Activated naive CD8-positive, alpha-beta T cell treated with anti-CD3 and anti-CD28 coated beads, Interleukin-2, amount 10 ng/mL, durations not matched to agents 7 days and 5 days (primary cell): ENCODE measurements at places on chromosomes 11 and 22. TPM values are rescaled to one million over a fixed set of nuclear protein-coding genes. Genes with fewer than 3 reads are reported as not detected.
A peak's percentile ranks its signal among the peaks of the same experiment; 100 is the strongest.

The BRSK2 gene
- 0.37 TPM for total RNA-seq

GRCh38 chr11:94175535-94175934 is 46.9 kb downstream of the PANX1 start:
- peaks cover 10% of the 10 kb centered on the region for H3K4me1 ChIP-seq
- no peak overlapping the region for H3K27ac ChIP-seq
- H3K36me3 ChIP-seq, result peaks cover 15% of the 10 kb centered on the region
- H3K27me3 ChIP-seq, result no peaks in the 10 kb centered on the region
- H3K4me3 ChIP-seq, result no peak overlapping the region

DNA sequence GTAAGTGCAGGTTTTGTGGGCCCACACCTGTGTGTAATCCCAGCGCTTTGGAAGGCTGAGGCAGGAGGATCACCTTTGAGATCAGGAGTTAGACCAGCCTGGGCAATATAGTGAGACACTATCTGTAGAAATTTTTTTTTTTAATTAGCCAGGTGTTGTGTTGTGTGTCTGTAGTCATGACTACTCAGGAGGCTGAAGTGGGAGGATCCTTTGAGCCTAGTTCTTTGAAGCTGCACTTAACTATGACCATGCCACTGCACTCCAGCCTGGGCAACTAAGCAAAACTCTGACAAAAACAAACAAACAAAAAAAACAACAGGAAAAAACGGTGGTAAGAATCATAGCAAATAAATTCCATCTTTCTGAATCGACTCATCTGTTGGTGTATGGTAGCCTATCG is 268.6 kb upstream of the PDGFD start:
- H3K36me3 ChIP-seq, result no peaks in the 10 kb centered on the region
- peaks cover 4% of the 10 kb centered on the region for H3K27me3 ChIP-seq
- DNase-seq, result no peak
- no peak overlapping the region for H3K4me3 ChIP-seq
- no peaks in the 10 kb centered on the region for H3K4me1 ChIP-seq

DNA sequence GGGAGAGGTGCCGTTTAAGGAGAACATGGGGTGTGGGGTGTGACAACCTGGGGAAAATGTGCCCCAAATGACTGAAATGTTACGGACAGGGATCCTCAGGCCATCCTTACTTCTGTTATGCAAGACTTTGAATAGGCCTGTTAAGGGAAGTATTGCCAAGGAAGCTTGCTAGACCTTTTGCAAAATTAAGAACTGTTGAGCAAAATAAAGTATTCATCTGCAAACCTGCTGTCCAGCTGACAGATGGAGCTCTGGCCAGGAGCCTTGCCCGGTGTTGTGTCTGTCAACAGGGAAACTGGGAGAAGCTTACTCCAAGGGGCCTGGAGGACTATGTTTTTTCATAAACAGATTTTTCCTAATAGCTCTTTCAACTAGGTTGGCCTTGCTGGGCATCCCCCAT is 48.0 kb downstream of the FAT3 start:
- no peaks in the 10 kb centered on the region for H3K27me3 ChIP-seq
- H3K4me1 ChIP-seq, result no peaks in the 10 kb centered on the region
- no peaks in the 10 kb centered on the region for H3K36me3 ChIP-seq
- H3K27ac ChIP-seq, result no peak overlapping the region
- no peak for DNase-seq

The PRG3 gene
- total RNA-seq, result not detected

- no peak overlapping the region for H3K27ac ChIP-seq
- H3K4me1 ChIP-seq, result peaks cover 21% of the 10 kb centered on the region
- no peak for DNase-seq
- H3K27me3 ChIP-seq, result no peaks in the 10 kb centered on the region
- no peak overlapping the region for H3K4me3 ChIP-seq
These were observed 5.4 kb downstream of the CRY2 start for GRCh38 chr11:45852712-45853101.

GRCh38 chr22:37175414-37176281 is 12.4 kb downstream of the C1QTNF6 start:
- no peaks in the 10 kb centered on the region for H3K27me3 ChIP-seq
- H3K36me3 ChIP-seq, result peaks cover 5% of the 10 kb centered on the region
- H3K4me3 ChIP-seq, result no peak overlapping the region
- no peak overlapping the region for H3K27ac ChIP-seq
- peak; percentile 24 for DNase-seq
- H3K4me1 ChIP-seq, result peaks cover 19% of the 10 kb centered on the region

The HSPB2 gene
- total RNA-seq, result 0.23 TPM

DNA sequence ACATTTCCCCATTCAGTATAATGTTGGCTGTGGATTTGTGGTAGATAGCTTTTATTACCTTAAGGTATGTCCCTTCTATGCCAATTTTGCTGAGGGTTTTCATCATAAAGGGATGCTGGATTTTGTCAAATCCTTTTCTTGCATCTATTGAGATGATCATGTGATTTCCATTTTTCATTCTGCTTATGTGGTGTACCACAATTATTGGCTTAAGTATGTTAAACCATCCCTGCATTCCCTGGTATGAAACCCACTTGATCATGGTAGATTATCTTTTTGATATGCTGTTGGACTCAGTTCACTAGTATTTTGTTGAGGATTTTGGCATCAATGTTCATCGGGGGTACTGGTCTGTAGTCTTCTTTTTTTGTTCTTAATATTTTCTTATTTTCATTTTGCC is 44.7 kb upstream of the ARHGAP32 start:
- no peaks in the 10 kb centered on the region for H3K4me1 ChIP-seq
- no peaks in the 10 kb centered on the region for H3K27me3 ChIP-seq
- no peak overlapping the region for H3K27ac ChIP-seq
- no peak for DNase-seq
- H3K36me3 ChIP-seq, result no peaks in the 10 kb centered on the region
- no peak overlapping the region for H3K4me3 ChIP-seq

DNA sequence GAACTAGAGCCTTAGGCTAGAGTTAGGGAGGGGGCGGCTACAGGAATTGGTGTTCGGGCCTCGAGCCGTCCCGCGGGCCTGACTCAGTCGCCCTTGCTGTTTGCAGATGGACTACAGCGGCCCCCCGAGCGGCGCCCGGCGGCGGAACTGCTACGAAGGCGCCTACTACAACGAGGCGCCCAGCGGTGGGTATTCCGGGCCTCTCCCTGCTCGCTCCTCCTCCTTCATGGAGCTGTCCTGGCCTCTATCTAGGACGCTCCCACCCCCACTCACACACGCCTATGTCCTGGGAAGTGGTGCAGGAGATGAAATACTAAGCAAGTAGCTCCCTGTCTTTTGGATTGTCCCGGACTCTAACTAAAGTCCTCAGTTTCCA is 1.4 kb downstream of the MYOD1 start:
- H3K27me3 ChIP-seq, result peaks cover 42% of the 10 kb centered on the region
- no peaks in the 10 kb centered on the region for H3K4me1 ChIP-seq
- H3K36me3 ChIP-seq, result no peaks in the 10 kb centered on the region
- no peak overlapping the region for H3K4me3 ChIP-seq
- no peak for DNase-seq

The PDE3B gene
- total RNA-seq, result 125 TPM

The SPTBN2 gene
- total RNA-seq, result 1.3 TPM

The KRTAP5-1 gene
- total RNA-seq, result not detected

The SCGB2A2 gene
- total RNA-seq, result not detected

DNA sequence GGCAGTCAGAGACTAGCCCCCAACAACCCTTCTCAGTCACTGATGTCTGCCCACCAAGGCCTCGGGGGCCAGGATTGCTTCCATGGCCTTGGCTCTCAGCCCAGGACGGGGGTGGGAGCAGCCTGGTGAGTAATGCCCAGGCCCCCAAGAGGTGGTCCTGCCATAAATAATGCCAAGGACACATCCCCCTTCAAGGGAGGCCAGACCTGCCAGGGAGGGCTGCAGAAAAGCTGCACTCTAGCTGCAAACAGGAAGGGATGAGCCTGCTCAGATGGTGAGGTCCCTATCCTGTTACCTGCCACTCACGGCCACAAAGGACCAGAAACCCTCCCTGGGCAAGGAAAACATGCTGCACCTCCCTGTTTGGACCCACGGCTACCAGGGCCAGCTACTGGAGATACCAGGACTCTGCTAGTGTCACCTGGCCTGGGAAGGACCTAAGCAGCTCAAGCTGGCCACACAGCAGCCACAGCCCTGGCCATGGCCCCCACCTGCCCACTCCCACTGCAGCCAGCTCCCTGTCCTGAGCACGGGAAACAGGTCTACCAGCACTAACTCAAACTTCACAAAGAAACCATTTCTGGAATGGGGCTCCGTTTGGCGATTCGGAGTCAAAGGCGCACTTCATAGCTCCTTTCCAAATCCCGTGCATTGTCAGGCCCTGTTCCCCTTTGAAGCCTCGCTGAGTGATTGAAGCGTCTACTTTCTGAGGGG is 12.1 kb downstream of the GNB1L start:
- H3K4me3 ChIP-seq, result no peak overlapping the region
- no peak overlapping the region for H3K27ac ChIP-seq
- H3K36me3 ChIP-seq, result peaks cover 4% of the 10 kb centered on the region
- no peaks in the 10 kb centered on the region for H3K27me3 ChIP-seq
- peaks cover 14% of the 10 kb centered on the region for H3K4me1 ChIP-seq
- no peak for DNase-seq

- no peak for DNase-seq
- no peaks in the 10 kb centered on the region for H3K4me1 ChIP-seq
- H3K4me3 ChIP-seq, result no peak overlapping the region
- H3K36me3 ChIP-seq, result no peaks in the 10 kb centered on the region
These were observed 357.2 kb upstream of the SYN3 start for GRCh38 chr22:33415401-33415800.

DNA sequence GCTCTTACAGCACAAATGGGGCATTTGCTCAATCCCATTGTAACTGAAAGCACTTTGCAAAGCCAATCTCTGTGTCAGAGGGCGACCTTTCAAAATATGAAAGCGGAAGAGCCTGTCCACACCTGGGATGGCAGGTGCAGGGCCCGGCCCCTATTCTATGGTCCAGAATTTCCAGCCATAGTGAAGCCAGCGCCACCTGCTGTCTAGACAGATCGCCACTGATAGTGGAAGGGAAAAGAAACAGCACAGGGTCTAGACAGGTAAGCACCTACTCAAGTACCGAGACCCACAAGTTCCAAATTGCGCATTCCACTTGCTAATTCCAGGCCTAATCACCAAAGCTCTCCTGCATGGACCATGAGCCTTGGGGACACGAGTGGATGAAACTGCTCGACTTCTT is 141.4 kb downstream of the NTM start:
- H3K4me1 ChIP-seq, result no peaks in the 10 kb centered on the region
- H3K36me3 ChIP-seq, result no peaks in the 10 kb centered on the region
- H3K4me3 ChIP-seq, result no peak overlapping the region
- no peak overlapping the region for H3K27ac ChIP-seq
- H3K27me3 ChIP-seq, result no peaks in the 10 kb centered on the region
- no peak for DNase-seq

The MIAT gene
- 229 TPM for total RNA-seq

The CREBZF gene
- 77.7 TPM for total RNA-seq

The RIBC2 gene
- 11.2 TPM for total RNA-seq

DNA sequence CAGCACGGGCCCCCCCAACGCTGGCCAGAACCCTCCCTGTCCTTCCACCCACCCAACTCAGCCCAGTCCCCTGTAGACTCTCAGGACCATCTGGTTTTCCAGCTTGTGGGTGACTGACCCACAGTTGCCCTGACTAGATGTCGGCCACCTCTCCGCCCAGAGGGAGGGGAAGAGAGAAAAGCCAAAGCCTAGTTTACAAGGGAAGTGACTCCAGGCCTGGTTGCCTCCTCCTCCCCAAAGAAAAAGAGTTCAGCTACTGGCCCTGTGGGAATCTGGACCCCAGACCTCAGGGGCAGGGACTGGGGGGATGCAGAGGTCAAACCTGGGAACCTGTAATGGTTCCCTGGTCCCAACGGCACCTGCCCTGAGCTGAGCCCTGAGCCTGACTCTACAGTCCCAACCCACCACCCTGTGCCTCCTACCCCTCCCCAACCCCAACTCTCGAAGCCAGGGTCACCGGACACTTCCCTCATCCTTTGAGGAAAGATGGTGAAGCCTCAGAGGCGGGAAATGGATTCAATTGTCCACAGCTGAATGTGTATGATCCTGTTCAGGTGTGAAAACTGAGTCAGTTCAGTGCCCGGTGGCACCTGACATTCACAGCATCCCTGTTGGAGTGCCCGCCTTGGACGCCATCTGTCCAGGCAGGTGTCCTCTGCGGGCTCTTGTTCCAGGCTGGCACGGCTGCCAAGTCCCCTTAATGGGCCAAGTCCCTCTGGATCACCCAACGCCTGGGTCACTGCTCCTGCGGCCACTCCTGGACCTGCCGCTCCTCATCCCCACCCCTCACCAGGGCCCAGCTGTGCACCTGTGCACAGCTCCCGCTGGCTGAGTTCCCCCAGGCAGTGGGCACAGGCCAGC is 21.0 kb upstream of the WNT7B start:
- DNase-seq, result peak; percentile 31
- H3K4me3 ChIP-seq, result no peak overlapping the region
- H3K36me3 ChIP-seq, result no peaks in the 10 kb centered on the region
- peak overlapping the region; percentile 65 for H3K27ac ChIP-seq

DNA sequence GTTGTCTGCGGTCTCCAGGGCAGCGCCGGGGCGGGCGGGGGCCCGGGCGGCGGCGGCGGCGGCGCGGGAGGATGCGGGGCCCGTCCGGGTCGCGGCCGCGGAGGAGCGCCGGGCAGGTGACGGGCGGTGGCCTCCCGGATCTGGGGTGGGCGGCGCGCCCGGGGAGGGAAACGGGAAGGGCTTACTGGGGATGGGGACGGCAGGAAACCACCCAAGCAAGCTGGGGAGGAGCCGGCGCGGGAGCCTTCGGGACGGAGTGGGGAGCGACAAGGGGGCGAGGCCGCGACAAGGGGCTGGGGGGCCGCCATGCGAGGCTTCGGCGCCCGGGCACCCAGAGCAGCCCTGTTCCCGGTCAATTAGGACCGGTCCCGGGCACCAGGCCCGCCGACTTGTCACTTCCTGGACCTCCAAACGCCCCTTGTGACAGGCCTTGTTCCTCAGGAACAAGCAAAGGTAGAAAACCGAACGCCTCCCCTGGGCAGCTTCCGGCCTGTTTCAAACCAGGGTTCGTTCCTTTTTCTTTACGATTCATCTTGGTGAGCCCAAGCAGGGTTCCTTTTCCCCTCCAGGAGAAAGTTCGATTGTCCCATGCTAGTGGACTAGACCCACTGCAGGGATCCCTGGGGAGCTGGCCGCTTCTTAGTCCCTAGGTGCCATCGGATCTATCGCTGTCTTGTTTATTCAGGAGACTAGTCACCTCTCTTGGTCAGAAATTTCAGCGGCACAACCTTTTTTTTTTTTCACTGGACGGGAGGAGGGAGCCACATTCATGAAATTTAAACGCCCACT is 492 bp downstream of the JHY start:
- peak; percentile 77 for DNase-seq
- H3K27ac ChIP-seq, result peak overlapping the region; percentile 80
- peak overlapping the region; percentile 86 for H3K4me3 ChIP-seq
- peaks cover 15% of the 10 kb centered on the region for H3K4me1 ChIP-seq
- H3K27me3 ChIP-seq, result no peaks in the 10 kb centered on the region

- H3K27me3 ChIP-seq, result no peaks in the 10 kb centered on the region
- no peaks in the 10 kb centered on the region for H3K36me3 ChIP-seq
- no peak overlapping the region for H3K4me3 ChIP-seq
- H3K27ac ChIP-seq, result no peak overlapping the region
- no peaks in the 10 kb centered on the region for H3K4me1 ChIP-seq
These were observed 119.1 kb upstream of the LRRC4C start for GRCh38 chr11:41578421-41579051.
